ENCODE measurements at places on chromosomes 13 and 19.

- no peak for DNase-seq
These were observed 4.5 kb upstream of the KCNJ14 start for GRCh38 chr19:48450863-48451262.

DNA sequence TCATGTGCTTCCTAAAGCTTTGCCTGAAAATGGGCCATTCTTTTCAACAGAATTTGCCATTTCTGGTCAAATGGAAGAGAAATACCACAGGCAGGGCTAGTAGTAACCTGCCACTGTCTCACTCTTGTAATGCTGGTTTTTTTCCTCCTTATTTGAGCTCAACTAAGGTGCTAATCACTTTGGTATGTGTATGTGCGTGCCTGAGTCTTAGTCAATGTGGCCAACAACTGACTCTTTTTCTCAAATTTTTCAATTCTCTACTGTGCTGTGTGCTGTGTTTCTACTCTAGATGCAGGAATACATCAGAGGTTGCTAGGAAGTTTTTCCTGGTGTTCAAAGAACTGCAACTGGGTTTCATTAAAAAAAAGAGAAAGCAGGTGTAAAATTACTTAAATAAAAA is 870.2 kb downstream of the EFNB2 start:
- DNase-seq = no peak

DNA sequence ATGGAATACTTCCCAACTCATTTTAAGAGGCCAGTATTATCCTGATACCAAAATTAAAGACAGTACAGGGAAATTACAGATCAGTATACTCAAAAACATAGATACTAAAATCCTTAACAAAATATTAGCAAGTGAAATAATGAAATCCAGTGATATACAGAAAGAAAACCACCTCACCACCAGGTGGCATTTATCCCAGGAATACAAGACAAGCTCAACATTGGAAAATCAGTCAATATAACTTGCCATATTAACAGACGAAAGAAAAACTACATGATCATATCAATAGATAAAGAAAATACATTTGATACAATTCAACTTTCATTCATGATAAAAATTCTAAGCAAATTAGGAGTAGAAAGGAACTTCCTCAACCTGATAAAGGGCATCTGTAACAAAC is 6.7 kb upstream of the GNA15 start:
- no peak for DNase-seq

GRCh38 chr13:25762795-25763377 is 288.9 kb downstream of the SHISA2 start:
- DNase-seq = no peak

- DNase-seq = no peak
These were observed 5.4 kb downstream of the FLT1 start for GRCh38 chr13:28489524-28489931.

DNA sequence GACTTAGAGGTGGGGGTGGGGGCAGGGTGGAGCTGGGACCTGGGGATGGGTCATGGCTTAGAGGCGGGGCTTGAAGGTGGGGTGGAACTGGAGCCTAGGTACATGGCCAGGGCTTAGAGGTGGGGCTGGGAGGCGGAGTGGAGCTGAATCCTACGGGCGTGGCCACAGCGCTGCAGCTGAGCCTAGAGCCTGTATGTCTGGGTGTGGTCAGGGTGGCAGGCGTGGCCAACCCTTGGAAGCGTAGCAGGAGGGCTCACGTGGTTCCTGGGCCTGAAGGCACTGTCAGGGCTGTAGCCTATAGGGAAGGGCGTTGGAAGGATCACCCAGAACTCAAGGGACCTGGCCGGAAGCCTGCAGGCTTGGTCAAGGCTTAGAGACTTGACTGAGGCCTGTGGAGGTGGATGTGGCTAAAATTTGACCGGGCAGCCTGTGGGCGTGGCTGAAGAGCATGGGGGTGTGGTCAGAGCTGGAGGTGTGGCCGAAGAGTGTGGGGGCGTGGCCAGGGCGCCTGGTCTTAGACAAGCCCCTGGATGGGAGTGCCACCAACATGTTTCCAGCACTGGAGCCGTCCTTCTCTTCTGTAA is 24.3 kb downstream of the COLGALT1 start:
- no peak for DNase-seq

- DNase-seq = no peak
These were observed 140.2 kb downstream of the ZNF536 start for GRCh38 chr19:30512176-30513081.

GRCh38 chr13:39786091-39786490 is 130.6 kb downstream of the COG6 start:
- DNase-seq = no peak

DNA sequence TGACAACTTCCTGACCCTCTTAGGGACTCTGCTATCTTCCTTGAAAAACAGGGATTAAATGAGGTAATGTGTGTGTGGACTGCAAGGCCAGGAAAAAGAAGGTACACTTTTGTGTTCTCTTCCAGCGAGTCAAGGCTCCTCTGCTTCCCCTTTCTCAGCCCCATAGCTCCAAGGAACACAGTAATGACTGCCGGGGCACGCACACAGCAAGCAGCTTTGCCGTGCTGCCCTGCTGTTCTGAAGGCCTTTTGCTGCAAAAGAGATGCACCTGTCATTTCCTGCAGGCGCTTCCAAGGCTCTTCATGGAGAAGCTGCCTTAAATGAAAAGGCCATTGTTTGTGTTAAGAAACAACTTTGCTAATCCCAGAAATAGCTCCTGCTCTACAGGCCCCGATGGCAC is 84.6 kb downstream of the CYSLTR2 start:
- no peak for DNase-seq

- no peak for DNase-seq
These were observed 6.6 kb downstream of the EPS8L1 start for GRCh38 chr19:55082020-55082851.

DNA sequence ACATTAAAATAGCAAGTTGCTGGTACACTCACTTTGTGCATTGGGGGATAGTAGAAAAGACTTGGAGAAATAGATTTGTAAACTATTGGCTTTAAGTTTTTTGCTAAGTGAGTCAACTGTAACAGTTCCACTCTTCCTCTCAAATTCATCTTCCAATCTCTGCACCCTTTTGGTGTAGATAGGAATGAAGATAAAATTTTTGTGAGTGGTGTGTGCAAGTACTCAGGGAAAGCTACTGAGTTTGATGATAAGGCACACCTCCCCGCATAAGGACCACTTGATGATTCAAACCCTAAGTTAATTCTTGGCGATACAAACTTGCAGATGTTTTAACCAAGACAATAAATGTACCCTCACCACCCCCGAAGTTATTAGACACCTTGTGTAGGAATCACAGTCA is 168.3 kb upstream of the SLITRK1 start:
- DNase-seq = no peak

DNA sequence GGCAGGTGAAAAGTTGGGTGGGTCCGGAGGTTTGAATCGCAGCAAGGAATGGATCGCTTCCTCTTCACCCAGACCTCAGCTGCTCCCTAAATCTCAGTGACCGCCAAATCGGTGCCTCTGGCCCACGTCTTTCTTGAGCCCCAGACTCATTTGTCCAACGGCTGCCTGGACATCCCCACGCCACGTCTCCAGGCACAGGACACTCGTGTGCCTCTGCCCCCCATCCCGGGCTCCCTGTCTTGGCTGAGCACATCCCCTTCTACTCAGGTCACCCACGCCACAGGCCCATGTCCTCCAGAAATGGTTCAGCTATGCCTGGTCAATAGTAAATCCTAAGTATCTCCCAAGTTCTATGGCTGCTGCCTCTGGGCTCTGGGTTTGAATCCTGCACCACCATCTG is 56.6 kb downstream of the CDADC1 start:
- DNase-seq = no peak

DNA sequence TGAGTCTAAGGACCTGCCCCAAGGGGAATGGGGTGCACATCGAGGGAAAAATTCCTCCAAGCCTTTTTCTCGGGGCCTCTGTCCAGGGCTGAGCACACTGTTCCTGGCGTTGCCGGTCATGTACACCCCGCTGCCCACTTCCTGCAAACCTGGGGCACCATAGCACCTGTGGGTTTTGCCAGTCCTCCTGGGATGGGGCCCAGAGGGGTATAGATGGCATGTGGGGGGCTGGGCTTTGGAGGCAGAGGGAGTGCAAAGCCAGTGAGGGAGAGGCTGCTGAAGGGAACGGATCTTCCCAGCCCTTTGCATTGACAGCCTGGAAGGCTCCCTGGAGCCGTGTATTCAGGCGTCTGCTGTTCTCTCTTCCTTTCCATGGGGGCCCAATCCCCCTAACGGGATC is 187.3 kb downstream of the ZNF536 start:
- no peak for DNase-seq

GRCh38 chr13:87669379-87669978 is 1.7 kb upstream of the SLITRK5 start:
- DNase-seq = no peak

DNA sequence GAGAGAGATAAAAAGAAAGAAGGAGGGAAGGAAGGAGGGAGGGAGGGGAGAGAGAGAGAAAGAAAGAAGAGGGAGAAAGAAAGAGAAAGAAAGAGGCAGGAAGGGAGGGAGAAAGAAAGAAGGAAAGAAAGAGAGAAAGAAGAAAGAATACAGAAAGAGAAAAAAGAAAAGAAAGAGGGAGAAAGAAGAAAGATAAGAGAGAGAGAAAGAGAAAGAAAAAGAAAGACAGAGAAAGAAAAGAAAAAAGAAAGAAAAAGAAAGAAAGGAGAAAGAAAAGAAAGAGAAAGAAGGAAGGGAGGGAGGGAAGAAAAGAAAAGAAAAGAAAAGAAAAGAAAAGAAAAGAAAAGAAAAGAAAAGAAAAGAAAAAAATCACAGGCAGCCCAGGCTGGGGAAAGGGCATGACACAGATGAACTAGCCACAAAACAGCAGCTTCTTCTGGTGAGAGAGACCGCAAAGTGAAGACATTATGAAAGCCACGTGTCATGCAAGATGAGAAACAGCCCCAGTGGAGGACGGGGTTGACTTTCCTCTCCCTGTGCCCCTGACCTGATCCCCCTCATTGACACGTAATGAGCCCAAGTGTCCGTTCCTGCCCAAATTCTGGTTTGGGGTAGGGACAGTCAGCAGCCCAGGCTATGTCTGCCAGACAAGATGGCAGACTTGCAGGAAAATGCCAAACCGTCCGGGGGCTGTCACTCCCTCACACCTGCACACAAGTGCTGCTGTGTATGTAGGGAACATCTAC is 102.1 kb downstream of the INSR start:
- no peak for DNase-seq

DNA sequence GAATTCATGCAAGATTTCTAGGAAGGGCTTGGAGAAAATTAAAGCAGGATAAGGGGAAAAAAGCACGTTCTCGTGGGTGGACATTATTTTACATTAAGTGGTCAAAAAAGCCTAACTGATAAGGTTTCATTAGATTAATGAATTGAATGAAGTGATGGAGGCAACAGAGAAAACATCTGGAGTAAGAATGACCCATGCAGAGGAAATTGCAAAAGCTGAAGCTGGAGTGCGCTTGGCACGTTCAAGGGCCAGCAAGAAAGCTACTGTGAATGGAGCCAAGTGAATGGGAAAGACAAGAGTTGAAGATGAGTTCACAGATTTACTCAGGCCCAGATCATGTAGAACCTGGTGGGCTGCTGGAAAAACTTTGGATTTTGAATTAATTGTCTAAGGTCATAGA is 777.9 kb downstream of the DACH1 start:
- DNase-seq = no peak

DNA sequence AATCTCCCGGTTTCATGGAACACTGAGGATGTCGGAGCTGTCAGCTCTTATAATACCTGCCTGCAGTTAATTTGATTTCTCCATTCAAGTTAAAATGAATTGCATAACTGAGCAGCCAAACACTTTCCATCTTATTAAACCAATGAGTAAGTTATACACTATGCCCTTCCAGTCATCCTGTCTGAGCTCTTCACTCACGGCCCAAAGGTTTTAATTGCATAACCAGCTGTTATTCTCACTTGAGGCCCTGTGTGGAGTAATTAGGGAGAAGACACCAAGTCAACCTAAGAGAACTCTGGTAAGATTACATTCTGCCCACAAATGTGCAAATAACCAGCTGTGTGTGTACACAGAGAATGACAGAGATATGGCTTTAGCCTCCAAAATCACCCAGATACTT is 303.5 kb downstream of the TBC1D4 start:
- no peak for DNase-seq

DNA sequence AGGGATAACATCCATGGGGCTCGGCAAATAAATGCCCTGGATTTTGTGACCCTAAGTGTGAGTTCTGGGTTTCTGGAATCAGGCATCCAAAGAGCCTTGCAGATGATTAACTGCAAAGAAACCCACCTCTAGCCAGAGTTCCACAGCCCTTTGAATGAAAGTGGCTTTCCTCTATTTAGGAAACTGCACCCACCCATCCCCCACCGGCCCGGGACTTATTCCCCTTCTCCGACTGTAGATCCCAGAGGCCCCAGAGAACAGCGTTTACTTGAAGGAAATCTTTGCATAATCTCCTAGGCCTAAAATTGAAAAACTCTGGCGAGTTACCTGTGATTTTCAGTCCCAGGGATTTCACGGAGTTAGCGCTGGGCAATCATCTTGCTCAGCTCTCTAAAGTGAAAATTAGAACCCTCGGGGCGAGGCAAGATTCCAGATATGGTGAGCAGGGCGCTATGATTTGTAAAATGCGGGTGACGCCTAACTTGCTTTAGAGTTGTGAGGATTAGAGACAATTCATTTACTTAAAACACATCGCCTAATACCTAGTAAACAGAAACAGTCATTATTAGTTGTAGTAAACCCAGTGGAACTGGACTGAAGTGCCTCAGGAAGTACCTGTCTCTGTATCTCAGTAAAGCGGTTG is 9.4 kb downstream of the URAD start:
- no peak for DNase-seq

- no peak for DNase-seq
These were observed 7.6 kb upstream of the CD79A start for GRCh38 chr19:41869374-41869955.

DNA sequence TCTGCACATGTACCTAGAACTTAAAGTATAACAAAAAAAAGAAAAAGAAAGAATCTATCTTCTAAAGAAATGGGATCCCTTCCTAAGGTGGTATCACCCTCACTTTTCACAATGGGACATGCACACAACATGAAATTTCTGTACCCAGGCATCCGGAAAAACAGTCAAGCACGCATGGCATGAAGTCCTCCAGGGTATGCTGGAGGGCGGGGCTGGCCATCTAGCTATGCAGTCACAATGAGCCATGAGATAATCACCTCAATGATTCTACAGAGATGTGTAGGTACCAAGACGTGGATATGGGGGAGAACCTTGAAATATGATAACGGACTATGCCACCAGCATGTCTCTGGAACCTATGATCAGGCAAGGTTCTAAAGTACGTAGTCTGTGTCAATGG is 69.8 kb downstream of the CCDC70 start:
- DNase-seq = no peak

GRCh38 chr13:111623208-111623607 is 302.8 kb downstream of the TEX29 start:
- no peak for DNase-seq

All from anterior cingulate cortex (tissue), 58 donors.